ENCODE measurements at places on chromosomes 12 and 14. TPM values are rescaled to one million over a fixed set of nuclear protein-coding genes. Genes with fewer than 3 reads are reported as not detected.

- DNase-seq: no peak
Measured at GRCh38 chr12:94158666-94159065, 10.3 kb downstream of the PLXNC1 start.

- DNase-seq: no peak
Measured at GRCh38 chr12:28172434-28173030, 17.7 kb upstream of the CCDC91 start.

DNA sequence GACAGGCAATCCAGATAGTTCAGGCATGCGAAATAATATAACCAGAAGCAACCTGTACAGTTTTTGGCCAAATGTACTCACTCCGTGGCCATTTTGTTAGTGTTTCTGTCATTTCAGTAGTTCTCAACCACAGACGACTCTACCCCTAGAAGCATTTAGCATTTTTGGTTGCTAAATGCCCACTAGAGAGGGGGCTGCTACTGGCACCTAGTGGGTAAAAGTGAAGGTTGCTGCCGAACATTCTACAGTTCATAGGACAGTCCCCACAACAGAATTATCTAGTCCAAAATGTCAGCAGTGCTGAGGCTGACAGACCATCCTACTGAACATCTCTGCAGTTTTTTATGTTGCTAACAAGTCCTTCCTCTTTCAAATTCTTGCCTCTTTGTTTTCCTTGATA lies 107.4 kb downstream of the TSHR start:
- no peak for DNase-seq

GRCh38 chr12:132492522-132492921 lies 2.6 kb downstream of the FBRSL1 start:
- DNase-seq: no peak

The B4GALNT1 gene
- 6.5 TPM for total RNA-seq

The CIROP gene
- total RNA-seq: not detected

The DACT1 gene
- 33.6 TPM for total RNA-seq

Measured in aorta (tissue), 5 donors.